Occipital lobe (tissue), 3 donors: ENCODE measurements at places on chromosomes 1 and 21. TPM values are rescaled to one million over a fixed set of nuclear protein-coding genes. Genes with fewer than 3 reads are reported as not detected.

DNA sequence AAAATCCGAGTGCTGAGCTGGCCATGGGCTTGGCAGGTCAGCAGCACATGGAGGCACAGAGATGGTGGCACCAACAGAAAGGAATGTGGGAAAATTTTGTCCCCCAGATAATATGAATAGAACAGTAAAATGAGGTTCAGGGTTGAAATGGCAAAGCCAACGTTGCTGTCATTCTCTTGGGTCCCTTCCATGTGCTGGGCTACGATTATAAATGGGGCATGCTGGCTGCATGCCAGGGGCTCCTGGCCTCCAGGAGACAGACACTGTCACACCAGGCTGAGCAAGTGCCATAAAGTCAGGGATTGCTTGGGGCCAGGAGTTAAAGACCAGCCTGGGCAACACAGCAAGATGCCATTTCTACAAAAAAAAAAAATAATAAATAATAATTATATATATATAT lies 77.1 kb downstream of the TOMM20 start:
- no peak for DNase-seq

DNA sequence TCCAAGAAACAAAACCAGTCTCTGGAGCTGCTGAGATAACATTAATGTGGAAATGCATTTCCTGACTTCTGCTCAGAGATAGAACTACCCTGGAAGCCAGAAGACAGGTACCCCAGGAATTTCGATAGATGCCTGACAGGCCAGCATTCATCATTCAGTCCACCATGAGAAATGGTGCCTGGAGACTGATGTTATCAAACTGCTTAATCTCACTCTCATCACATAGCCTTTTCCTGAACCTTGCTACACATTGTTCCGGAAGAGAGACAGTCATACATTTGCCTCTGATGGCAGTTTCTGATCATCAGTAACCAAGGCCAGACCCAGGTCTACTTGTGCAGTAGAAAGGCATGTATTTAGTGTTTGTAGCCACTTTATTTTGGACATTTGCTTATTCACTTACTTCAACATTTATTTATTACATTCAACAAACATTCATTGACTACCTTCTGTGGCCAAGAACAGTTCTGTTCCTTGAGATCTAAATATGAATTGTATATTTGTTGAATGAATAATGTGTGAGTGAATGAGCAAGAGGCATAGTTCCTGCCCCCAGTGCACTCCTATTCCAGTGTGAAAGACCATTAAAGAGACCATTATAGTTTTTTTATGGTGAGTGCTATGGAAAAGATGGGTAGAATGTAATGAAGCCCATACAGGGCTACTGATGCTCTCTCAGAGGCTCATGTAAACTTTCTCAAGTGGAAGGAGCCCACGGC lies 485.7 kb downstream of the NUF2 start:
- DNase-seq = no peak

DNA sequence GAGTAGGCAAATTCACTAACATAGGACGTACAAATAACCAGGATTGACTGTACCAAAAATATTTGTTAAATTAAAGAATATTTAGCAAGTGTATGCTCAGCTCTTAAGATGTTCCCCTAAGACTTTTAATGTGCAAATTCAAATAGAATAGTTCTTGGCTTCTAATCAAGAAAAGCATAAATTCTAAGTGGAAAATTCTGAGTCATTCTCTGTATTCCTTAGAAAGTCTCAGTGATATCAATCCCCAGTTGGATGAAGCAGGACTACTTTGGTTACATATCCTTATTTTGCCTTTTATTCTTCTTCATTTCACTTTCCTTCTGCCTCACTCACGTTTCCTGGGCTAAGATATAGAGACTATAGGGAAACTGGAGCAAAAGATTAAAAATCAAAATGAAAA lies 130.2 kb downstream of the IFI44 start:
- no peak for DNase-seq

GRCh38 chr1:107274227-107274626 lies 133.4 kb downstream of the NTNG1 start:
- no peak for DNase-seq

GRCh38 chr1:36553591-36554322 lies 71.0 kb upstream of the CSF3R start:
- peak; percentile 32 for DNase-seq

DNA sequence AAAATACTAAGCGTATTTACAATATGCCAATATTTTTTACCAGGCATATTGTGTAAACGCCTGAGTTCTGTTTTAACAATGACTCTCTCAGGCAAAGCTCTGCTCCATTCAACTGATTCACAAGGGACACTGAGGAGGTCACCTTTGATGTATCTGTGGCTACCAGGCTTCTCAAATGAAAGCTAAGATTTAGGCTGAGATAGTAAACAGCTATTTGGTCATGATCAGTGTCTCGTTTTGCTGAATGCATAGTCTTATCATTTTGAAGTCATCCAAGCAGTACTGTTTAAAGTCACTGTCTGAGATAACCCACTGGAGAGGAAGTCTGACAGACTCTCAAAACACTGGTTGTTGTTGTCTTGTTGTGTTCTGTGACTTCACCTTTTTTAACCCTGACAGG lies 13.7 kb upstream of the PLPPR5 start:
- DNase-seq = no peak

DNA sequence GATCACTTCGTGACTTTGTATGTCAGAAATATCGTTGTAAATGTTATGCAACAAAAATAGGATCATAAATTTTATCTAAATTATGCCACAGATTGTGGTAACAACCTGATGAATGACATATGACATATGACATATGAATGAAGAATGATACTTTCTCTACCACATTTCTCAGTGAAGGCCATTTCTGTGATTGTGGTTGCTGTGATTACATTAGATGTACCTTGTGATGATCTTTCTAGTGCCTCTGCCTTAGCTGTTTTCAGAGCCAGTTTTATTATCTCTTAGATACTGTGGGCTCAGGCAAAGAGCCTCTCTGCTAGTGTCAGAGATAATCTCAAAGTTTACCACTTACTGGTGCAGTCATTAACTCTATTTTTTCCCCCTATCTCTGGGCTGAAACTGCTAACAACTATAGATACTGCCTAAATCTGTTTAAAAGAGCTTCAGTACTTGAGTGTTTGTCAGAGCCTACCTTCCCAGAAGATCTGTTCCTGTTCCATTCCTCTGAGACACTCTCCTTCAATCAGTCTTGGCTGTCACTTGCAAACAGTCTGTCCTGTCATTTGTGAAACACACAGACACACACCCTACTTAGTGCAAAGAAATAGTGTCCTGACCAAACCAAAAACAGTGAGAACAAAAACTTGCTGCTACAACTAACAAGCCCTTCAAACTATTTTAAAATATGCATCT lies 55.5 kb downstream of the HMCN1 start:
- DNase-seq = no peak

GRCh38 chr21:29082046-29082815 lies 8.8 kb upstream of the CCT8 start:
- DNase-seq = no peak

DNA sequence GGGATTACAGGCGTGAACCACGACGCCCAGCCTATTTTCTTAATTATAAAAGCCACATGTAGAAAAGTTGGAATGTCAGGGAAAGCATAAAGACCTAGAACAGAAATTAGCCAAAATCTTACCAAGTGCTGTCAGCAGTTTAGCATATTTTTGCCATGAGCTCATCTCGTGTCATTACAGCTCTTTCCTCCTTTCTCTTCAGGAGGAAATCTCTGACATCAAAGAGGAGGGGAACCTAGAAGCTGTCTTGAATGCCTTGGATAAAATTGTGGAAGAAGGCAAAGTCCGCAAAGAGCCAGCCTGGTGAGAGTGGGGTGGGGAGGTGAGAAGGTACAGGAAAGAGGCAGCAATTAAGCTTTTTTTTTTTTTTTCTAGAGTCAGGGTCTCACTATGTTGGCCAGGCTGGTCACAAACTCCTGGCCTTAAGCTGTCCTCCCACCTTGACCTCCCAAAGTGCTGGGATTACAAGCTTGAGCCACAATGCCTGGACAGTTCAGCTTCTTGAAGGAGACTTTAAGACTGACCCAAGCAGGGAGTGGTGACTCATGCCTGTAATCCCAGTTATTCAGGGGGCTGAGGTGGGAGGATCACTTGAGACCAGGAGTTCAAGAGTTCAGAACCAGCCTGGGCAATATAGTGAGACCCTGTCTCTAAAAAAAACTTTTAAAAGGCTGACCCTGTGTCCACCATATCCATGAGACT lies 8.4 kb upstream of the BGLAP start:
- no peak for DNase-seq

DNA sequence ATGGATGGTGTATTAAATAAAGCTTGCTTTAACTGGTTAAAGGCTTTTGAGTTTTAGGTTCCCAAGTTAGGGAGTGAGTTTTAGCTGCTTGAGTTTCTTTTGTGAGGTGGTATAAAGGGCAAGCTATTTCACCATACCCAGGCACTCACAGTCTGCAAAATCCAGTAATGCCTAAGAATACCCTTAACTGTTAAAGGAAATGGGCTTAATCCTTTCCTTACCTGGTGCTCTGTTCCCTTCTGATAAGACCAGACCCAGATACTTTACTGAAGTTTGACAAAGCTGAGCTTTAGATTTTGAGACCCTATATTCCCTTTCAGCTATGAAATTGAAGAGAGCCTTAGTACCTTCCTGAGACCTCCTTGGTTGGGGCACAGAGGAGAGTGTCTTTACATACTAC lies 30.3 kb downstream of the MSTO1 start:
- DNase-seq = no peak

- DNase-seq = no peak
Measured at GRCh38 chr21:33392284-33392985, 10.8 kb upstream of the IFNGR2 start.

DNA sequence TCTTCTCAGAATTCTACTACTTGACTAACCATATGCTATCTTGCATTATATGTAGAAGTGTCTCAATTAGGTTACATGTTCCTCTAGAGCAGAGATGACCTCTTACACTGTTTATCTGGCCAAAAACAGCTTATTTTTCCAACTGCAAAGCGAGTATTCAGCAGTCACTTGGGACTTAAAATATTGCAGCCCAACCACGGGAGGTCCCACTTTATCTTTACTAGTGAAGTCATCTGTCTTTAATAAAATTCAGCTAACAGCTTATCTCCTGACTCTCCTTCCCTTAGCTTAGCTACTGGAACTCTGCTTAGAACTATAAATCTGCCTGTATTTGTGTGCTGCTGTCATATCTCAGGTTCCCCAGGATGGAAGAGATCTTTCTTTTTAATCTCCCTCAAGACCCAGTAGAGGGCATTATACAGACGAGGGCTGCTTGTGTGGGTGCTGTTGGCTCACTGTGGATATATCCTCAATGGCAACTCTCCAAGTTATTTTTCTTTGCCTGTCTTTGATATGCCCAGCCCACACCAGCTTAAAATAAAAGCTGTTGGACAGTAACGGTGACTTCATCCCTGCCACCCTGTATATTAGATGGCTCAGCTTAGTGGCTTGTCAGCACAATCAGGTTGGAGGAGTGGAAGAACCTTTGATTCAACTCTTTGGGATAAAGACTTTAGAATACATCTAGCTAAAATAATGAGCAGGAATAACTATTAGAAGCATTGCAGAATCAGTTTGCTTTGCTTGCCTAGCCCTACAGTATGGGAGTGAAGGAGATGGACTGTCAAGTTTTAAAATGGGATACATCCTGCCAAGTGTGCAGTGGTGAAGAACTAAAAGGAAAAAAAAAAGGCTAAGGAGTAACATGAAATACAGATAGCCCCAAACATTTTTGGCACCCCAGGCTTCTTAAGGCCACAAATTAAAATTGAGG lies 9.6 kb downstream of the ENSA start:
- DNase-seq = no peak

DNA sequence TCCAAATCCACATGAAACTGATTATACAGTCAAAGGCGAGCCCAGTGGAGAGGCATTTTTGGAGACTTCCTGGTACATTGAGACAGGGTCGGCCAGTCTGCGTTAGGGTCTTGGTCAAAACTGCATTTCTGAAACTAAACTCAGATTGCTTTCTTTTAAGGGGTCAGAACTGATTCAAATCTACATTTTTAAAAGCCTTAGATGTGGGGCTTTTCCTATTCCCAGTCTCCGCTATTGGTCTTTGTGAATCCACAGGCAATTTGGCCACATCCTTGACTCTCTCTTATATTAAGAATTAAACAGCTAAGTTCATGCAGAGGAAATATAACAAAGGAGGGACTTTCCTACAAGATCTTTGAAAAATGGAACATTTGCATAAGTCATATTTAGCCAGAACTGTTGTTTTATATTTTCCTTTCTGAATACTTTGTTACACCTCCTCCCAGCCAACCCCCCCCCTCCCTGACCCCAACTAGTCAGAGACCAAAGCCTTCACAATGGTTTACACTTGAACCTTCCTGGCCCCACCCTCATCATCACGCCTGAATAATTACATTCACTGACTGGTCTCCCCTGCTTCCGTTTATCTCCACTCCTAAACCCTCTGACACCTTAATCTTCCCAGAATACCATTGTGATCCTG lies 30.9 kb downstream of the SELL start:
- no peak for DNase-seq

DNA sequence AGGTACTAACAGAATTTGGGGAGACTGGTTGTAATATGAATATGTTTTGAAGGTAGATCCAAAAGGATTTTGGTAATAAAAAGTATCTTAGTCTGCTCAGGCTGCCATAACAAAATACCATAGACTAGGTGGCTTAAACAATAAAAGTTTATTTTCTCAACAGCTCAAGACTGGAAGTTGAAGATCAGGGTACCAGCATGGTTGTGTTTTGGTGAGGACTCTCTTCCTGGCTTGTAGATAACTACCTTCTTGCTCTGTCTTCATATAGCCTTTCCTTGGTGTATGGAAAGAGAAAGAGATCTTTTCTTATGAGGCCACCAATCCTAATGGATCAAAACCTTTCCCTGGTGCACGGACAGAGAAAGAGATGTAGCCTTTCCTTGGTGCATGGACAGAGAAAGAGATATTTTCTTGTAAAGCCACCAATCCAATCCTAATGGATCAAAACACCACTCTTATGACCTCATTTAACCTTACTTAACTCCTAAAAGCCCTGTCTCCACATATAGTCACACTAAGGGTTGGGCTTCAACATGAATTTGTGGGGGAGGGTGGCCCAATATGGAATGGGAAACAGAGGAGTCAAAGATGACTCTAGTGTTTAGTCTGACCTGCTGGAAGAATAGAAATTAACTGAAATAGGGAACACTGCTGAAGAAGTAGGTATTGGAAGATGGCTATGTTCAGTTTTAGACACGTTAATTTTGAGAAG lies 5.4 kb upstream of the TSNAX start:
- no peak for DNase-seq

DNA sequence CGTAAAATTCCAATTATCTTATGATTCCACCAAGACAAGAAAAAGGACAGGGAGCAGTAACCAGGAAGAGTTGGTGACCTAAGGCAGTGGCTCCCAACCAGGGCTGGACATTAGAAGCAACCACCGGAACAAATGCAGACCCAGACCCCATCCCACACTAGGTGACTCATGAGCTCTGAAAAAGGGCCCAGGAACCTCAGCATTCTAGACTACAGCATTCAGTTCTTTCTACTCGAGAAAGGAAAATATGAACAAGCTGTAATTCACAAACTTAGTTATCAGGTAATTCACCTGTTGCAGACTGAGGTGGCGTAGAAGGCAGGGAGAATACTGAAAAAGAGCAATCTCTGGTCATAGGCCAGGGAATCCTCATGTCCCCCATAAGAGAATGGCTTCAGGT lies 138.4 kb upstream of the KRTAP19-8 start:
- no peak for DNase-seq

GRCh38 chr1:31063631-31064030 lies 1.9 kb downstream of the PUM1 start:
- no peak for DNase-seq

GRCh38 chr1:178580876-178581275 lies 68.0 kb downstream of the TEX35 start:
- DNase-seq = no peak

Gene LYPD8
- not detected for total RNA-seq

Gene UQCRHL
- total RNA-seq = 2.7 TPM

Gene PRAMEF2
- not detected for total RNA-seq

Gene AADACL3
- not detected for total RNA-seq

Gene GSTM3
- 69.4 TPM for total RNA-seq

Gene TRABD2B
- total RNA-seq = under 0.01 TPM

Gene IL22RA1
- total RNA-seq = not detected
